ENCODE measurements at places on chromosomes 4 and X.

GRCh38 chr4:146088690-146089089 is 86.8 kb upstream of the LSM6 start:
- DNase-seq = no peak

- no peak for DNase-seq
These were observed 13.1 kb upstream of the ANXA5 start for GRCh38 chr4:121709766-121710405.

DNA sequence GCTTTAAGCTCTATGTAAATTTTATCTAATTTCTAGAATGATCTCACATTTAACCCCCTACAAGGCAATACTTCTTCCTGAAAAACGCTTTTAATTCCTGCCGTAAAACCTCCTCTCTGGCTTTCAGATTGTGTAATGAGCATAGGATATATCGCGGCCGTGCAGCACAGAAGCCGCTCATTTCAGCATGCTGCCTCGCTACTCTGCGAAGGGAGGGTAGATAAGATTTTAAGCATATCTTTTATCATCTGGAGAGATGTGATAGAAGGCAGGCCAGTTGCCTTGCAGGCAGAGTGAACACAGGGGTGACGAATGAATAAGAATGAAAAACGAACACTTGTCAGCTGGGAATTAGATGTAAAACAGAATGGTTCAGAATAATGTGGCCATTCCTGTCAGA is 265.5 kb downstream of the UNC5C start:
- no peak for DNase-seq

GRCh38 chr4:151541389-151542071 is 132.6 kb downstream of the FHIP1A start:
- no peak for DNase-seq

- DNase-seq = no peak
These were observed 3.8 kb downstream of the FGFRL1 start for GRCh38 chr4:1015179-1015578.

- DNase-seq = no peak
These were observed 14.1 kb upstream of the TMEM154 start for GRCh38 chr4:152693871-152694270.

DNA sequence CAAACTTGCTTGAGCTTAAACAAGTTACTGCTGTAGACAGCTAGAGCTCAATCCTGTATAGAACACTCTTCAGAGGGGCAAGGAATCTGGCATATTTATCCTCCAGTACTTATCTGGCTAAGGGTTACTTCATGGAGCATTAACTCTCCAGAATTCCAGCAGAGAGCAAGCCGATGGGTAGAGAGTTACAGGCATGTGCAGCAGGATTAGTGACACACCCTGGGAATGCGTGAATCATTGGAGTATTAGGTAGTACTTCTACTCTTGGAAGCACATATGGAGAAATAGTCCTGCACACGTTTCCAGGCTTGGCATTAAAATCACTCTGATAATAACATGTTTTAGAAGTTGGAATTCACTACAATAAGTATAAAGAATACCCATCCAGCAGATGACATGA is 35.4 kb downstream of the GRXCR1 start:
- DNase-seq = no peak

DNA sequence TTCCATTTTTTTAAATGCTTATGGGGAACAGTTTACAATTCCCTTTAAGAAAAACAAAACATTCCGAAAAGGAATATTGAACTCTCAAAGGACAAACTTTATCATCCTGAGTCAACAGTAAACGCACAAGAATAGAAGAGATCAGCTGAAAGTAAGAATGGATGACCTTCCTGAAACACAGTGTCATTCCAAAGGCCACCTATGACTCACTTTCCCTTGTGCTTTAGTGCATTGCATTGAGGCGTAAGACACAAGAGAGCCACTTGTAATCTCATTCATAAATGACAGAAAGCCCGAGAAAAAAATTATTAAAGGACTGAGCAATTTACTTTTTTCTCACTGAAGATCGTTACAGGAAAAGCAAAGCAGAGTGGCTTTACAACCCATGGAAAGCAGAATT is 1062.4 kb upstream of the DIAPH2 start:
- DNase-seq = no peak

DNA sequence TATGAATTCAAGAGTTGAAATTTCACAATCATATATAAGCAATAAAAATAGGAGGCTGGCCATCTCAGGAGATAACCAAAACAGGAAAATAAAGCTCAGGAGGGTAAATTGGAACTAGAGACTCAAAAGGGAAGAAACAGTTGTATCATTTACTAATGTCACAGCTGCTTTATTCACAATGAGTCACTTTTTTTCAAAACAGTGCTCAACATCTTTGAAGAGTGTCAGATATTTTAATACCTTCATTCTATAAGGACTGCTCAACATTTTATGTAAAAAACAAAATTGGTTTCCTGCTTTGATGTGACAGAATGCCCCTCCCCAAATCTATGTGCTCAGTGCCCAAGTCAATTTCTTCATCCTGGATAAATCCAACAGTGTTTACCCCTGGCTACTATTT is 97.7 kb downstream of the DDX60 start:
- DNase-seq = no peak

- no peak for DNase-seq
These were observed 18.9 kb downstream of the GNRHR start for GRCh38 chr4:67735325-67735724.

- DNase-seq = peak; percentile 46
These were observed 14.3 kb upstream of the AWAT1 start for GRCh38 chrX:70219938-70220764.

- DNase-seq = peak; percentile 15
These were observed 21.8 kb upstream of the JAKMIP1 start for GRCh38 chr4:6221851-6222760.

DNA sequence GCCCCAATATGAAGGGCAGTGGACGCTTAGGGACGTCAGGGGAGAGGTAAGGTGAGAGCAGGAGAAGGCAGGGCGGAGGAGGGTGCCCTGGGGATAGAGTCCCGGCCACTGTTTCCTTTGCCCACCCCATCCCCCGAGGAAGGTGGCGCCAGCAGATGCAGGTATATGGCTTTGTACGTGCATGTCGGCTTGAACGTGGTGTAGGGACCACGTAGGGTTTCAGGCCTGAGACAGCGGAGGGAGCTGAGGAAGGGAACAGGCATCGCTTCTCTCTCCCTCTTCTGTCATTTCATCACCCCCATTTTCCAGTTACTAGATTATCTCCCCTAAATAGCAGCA is 97.9 kb downstream of the PHKA2 start:
- no peak for DNase-seq

GRCh38 chr4:13633671-13634070 is 6.1 kb upstream of the BOD1L1 start:
- no peak for DNase-seq

DNA sequence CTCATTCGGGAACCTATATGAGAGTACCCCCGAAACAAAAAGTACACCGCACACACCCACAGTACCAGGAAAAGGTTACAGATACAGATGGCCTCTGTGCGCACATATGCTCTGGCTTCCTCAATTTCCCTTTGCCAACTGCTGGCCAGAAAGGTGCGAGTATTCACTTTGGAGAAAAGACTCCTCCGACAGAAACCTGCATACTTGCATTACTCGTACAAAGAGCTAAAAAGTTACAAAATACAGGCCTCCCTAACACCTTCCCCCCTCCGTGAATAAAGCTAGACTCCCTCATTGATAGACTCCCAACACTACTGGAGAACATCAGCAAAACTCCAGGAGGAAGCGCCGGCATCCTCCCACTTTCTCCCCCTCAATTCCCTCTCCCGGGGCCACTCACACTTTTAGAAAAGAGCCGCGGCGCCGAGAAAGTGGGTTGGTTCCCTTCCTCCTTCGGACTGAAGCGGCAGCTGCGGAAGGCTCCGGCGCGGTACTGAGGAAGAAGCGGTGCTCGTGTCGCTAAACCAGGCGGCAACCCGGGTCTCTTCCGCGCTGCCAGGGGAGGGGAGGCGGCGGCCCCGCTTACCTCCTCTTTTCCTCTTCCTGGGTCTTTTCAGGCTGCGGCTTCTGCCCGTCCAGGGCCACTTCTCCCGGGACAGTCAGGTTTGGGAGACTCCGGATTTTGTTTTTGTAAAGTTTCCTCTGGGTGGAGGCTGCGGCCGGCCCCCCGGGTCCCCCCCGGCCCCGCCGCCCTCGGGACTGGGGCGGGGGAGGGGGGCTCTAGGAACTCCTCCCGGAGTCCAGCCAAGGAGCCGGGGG is 1.1 kb downstream of the FBXW7 start:
- DNase-seq = peak; percentile 49

DNA sequence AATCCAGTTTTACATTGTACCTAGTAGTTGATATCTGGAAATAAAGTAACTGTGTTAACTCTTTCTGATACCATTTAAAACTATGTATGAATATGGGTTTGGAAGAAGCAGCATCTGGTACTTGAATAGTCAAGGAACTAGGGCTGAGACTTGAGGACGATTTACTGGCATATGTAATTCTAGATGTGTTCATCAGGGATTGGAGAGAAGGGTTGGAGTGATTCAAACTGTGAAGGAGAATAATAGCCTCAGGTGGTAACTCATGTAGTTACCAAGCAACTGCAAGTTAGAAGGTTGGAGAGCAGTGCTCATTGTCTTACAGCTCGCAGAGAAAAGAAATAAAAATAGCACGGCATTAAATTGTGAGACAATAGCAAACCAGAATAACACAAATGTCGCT is 29.5 kb upstream of the TXLNG start:
- no peak for DNase-seq

DNA sequence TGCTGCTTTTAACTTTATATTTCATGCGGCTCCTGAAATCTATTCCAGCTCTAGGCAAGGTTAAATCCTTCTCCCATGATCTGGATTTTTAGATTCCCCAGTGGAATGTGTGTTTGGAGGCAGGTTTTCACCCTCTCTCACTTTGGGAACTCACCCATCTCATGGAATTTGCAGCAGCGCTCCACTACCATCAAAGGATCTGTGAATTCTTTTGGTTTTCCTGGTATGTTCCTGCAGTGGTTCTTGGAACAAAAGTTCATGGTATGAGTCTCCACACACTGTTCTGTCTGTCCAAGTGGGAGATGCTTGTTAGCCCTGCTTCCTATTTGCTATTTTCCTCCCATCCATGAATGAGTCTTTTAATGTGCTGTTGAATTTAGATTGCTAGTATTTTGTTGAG is 14.0 kb downstream of the APOOL start:
- no peak for DNase-seq

- DNase-seq = no peak
These were observed 35.2 kb upstream of the COX18 start for GRCh38 chr4:73104695-73105094.

DNA sequence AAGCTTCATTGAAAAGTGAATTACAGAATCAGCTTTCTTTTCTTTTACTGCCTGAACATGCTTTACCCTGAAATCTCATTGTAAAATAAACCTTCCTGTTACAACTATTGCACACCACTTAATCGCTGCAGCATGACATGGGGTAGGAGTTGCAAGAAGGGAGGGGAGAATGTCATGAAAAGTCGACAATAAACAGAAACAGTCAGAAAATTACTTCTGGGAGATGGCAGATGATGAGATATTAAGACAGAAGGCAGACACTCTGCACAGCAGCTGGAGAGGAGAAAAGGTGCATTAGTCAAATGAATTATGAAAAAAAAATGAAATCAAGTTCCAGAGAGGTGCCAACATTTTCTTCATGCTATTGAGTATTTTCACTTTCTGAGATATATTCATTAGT is 287.7 kb downstream of the PCDH7 start:
- DNase-seq = no peak

DNA sequence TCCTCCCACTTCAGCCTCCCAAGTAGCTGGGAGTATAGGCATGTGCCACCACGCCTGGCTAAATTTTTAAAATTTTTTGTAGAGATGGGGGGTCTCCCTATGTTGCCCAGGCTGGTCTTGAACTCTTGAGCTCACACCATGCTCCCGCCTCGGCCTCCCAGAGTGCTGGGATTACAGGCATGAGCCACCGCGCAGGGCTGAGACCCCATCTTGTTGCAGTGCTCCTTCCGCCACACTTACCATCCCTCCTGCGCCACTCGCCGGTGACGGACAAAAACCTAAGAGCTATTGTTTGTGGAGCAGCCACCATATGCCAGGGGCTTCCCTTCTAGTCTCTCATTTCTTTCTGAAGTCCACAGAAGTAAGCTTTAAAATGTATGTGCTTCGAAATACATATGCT is 34.5 kb downstream of the NSG1 start:
- DNase-seq = no peak

DNA sequence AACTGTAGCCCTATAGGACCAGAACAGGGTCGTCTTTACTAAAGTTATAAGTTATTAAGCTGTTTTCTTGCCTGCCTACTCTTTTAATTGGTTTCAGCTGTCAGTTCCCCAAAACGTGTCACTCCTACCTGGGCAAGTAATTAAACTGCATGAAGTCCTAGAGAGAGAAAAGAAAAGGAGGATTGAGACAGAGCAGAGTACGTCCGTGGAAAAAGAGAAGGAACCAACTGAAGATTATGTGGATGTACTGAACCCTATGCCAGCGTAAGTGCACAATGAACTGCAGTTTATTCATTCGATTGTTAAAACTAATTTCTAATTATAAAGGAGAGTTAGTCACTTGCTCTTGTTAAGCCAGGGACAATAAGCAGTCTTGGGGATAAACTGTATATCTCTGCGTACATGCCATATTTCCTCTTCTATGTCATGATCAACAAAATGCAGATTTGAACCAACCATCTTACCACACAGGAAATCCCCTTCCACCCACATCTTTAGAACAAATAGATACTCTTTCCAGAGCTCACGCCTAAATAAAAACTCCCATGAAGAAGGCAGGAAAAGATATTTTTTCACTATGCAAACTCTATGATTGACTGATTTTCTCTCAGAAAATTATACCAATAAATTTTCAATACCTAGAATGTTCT is 22.8 kb downstream of the STAP1 start:
- DNase-seq = no peak

- no peak for DNase-seq
These were observed 44.2 kb downstream of the GBA3 start for GRCh38 chr4:22736912-22737311.

DNA sequence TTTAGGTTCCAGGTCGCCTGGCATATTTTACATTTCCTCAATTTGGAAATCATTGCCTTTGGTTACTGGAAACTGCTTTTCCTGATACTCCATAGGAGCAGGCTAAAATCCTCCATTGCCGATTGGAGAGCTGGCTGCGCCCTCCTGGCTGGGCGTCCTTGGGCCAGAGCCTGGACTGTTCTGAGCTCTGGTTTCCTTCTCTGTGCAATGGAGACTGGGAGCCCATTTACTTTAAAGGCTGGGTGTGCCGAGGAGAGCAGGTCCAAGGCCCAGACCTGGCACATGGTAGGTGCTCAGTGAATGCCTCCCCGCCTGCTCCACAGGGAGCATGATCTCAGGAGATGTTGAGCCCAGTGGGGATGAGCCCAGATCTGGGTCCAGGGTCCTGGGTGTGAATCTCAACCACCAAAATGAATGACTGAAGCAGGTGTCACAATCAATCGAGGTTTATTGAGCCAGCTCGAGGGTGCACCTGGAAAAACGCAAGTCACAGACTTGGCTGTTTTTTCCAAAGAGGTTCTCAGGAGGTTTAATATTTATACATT is 50.0 kb downstream of the EVC start:
- no peak for DNase-seq

GRCh38 chrX:45348296-45348695 is 147.6 kb upstream of the DIPK2B start:
- no peak for DNase-seq

- no peak for DNase-seq
These were observed 57.2 kb downstream of the RUFY3 start for GRCh38 chr4:70778888-70779422.

- DNase-seq = peak; percentile 24
These were observed 68.6 kb downstream of the CAMK2D start for GRCh38 chr4:113692809-113693411.

GRCh38 chr4:142493255-142494110 is 352.6 kb downstream of the INPP4B start:
- no peak for DNase-seq

Measured in small intestine (tissue), 16 donors.